ENCODE measurements at places on chromosomes 11 and 22. TPM values are rescaled to one million over a fixed set of nuclear protein-coding genes. Genes with fewer than 3 reads are reported as not detected.

DERL3 gene
- total RNA-seq, result not detected

KCTD14 gene
- total RNA-seq, result 0.48 TPM

RBM4B gene
- total RNA-seq, result 17.1 TPM

C11orf71 gene
- 3.4 TPM for total RNA-seq

ZNF280B gene
- total RNA-seq, result 1.6 TPM

FUT4 gene
- 7.5 TPM for total RNA-seq
